ENCODE measurements at places on chromosomes 7 and 10. TPM values are rescaled to one million over a fixed set of nuclear protein-coding genes. Genes with fewer than 3 reads are reported as not detected.

Gene AFAP1L2
- 1.4 TPM for polyA plus RNA-seq

Gene KCNMA1
- 11.7 TPM for polyA plus RNA-seq

Gene CCT6A
- polyA plus RNA-seq: 163 TPM

Gene PRKRIP1
- polyA plus RNA-seq: 65.9 TPM

Gene CRTAC1
- 0.09 TPM for polyA plus RNA-seq

Gene PRLHR
- 2.7 TPM for polyA plus RNA-seq

Gene ITIH5
- polyA plus RNA-seq: 2.5 TPM

Gene CPED1
- 13.9 TPM for polyA plus RNA-seq

Gene LYZL2
- not detected for polyA plus RNA-seq

Gene ITPRID1
- not detected for polyA plus RNA-seq

Gene GRM3
- 1.9 TPM for polyA plus RNA-seq

GRCh38 chr7:1610013-1610677 lies 40.3 kb upstream of the PSMG3 start:
- H3K36me3 ChIP-seq: no peaks in the 10 kb centered on the region
- H3K27ac ChIP-seq: no peak overlapping the region
- no peak overlapping the region for H3K4me3 ChIP-seq
- no peak for DNase-seq
- H3K4me1 ChIP-seq: no peaks in the 10 kb centered on the region
- no peaks in the 10 kb centered on the region for H3K27me3 ChIP-seq

DNA sequence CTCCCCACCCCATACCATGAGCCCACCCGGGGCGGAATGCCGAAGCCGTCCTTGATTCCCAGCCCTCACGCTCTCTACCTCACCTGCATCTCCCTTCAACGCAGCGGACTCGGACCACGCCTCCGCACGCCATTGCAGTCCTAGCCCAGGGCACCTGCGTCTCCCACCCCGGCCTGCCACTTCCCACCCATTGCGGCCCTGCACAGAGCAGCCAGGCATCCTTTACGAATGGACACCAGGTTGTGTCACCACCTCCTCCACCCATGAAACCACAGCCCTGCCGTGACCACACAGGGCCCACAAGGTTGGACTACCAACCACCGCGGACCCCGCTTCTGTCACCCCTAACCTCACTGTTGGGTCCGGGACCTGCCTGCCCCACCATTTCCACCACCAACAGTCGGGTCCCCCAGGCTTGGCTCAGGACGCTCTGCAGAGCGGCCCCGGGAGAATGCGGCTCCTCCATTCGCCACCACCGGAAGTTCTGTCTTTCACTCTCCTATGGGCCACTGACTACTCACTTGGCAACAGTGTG lies 232.5 kb downstream of the MAD1L1 start:
- no peak overlapping the region for H3K27ac ChIP-seq
- peaks cover 6% of the 10 kb centered on the region for H3K4me1 ChIP-seq
- no peaks in the 10 kb centered on the region for H3K36me3 ChIP-seq
- no peak overlapping the region for H3K4me3 ChIP-seq

DNA sequence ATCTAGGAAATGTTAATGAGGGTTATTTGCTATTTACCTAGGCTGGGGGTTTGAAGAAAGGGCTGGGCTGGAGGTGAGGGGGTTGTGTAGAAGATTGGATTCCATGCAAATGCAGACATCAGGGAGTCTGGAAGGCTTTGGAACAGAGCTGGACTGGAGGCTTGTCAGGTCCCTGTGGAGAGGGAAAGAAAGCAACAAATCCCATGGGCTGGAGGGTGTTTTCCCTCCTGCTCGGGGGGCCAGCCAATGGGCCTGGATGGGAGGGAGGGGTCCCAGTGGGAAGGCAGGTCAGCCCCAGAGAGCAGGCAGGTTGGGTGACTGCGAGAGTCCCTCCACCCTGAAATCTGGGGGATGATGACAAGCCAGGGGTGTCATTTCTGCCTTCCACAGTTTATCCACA lies 431.8 kb downstream of the RPS24 start:
- no peaks in the 10 kb centered on the region for H3K27me3 ChIP-seq
- no peaks in the 10 kb centered on the region for H3K4me1 ChIP-seq
- H3K4me3 ChIP-seq: no peak overlapping the region
- DNase-seq: no peak

- DNase-seq: no peak
- no peaks in the 10 kb centered on the region for H3K36me3 ChIP-seq
- H3K4me3 ChIP-seq: no peak overlapping the region
- H3K27me3 ChIP-seq: no peaks in the 10 kb centered on the region
- peaks cover 18% of the 10 kb centered on the region for H3K4me1 ChIP-seq
Observed at GRCh38 chr7:150904011-150904909, 51.9 kb downstream of the AOC1 start.

GRCh38 chr10:81831060-81831459 lies 43.9 kb upstream of the NRG3 start:
- H3K4me1 ChIP-seq: no peaks in the 10 kb centered on the region
- H3K4me3 ChIP-seq: no peak overlapping the region
- H3K27ac ChIP-seq: no peak overlapping the region
- no peaks in the 10 kb centered on the region for H3K27me3 ChIP-seq

GRCh38 chr7:5711409-5711808 lies 70.1 kb downstream of the RNF216 start:
- DNase-seq: no peak
- H3K4me1 ChIP-seq: no peaks in the 10 kb centered on the region
- peaks cover 92% of the 10 kb centered on the region for H3K36me3 ChIP-seq
- H3K27me3 ChIP-seq: no peaks in the 10 kb centered on the region

GRCh38 chr7:4241304-4241612 lies 440.8 kb upstream of the FOXK1 start:
- no peak overlapping the region for H3K4me3 ChIP-seq
- no peak overlapping the region for H3K27ac ChIP-seq
- no peaks in the 10 kb centered on the region for H3K4me1 ChIP-seq

- no peak overlapping the region for H3K27ac ChIP-seq
- H3K4me1 ChIP-seq: no peaks in the 10 kb centered on the region
- no peak for DNase-seq
- peaks cover 16% of the 10 kb centered on the region for H3K27me3 ChIP-seq
- no peak overlapping the region for H3K4me3 ChIP-seq
Observed at GRCh38 chr10:122561212-122561611, 658 bp downstream of the DMBT1 start.

DNA sequence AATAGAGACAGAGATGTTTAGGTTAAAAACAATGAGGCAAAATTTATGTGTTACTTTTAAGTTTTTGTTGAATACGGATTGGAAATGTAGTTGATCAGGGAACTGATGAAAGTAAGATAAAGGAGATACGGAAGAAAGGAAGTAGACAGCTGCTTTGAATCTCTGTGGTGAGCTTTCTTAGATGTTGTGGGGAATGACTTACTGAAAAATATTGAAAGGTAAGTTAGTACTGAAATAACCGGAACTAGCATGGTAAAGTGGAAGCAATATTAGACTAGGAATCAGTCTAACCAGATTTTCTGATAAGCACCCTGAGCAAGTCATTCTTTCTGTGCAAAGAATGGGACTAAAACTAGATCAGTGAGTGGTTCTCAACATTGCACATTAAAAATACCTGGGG lies 34.8 kb downstream of the LUC7L2 start:
- no peak overlapping the region for H3K4me3 ChIP-seq
- peaks cover 24% of the 10 kb centered on the region for H3K4me1 ChIP-seq
- no peaks in the 10 kb centered on the region for H3K36me3 ChIP-seq
- H3K27ac ChIP-seq: no peak overlapping the region
- no peaks in the 10 kb centered on the region for H3K27me3 ChIP-seq

GRCh38 chr10:99304862-99305229 lies 24.3 kb upstream of the CNNM1 start:
- H3K27ac ChIP-seq: no peak overlapping the region
- H3K36me3 ChIP-seq: no peaks in the 10 kb centered on the region
- H3K4me3 ChIP-seq: no peak overlapping the region
- no peak for DNase-seq
- peaks cover 3% of the 10 kb centered on the region for H3K27me3 ChIP-seq
- no peaks in the 10 kb centered on the region for H3K4me1 ChIP-seq

GRCh38 chr10:114513381-114513792 lies 109.1 kb upstream of the AFAP1L2 start:
- no peak for DNase-seq
- peaks cover 21% of the 10 kb centered on the region for H3K4me1 ChIP-seq
- H3K36me3 ChIP-seq: no peaks in the 10 kb centered on the region
- H3K27ac ChIP-seq: no peak overlapping the region

GRCh38 chr10:31822616-31823318 lies 105.9 kb downstream of the ARHGAP12 start:
- H3K27ac ChIP-seq: no peak overlapping the region
- no peak overlapping the region for H3K4me3 ChIP-seq
- H3K4me1 ChIP-seq: no peaks in the 10 kb centered on the region

DNA sequence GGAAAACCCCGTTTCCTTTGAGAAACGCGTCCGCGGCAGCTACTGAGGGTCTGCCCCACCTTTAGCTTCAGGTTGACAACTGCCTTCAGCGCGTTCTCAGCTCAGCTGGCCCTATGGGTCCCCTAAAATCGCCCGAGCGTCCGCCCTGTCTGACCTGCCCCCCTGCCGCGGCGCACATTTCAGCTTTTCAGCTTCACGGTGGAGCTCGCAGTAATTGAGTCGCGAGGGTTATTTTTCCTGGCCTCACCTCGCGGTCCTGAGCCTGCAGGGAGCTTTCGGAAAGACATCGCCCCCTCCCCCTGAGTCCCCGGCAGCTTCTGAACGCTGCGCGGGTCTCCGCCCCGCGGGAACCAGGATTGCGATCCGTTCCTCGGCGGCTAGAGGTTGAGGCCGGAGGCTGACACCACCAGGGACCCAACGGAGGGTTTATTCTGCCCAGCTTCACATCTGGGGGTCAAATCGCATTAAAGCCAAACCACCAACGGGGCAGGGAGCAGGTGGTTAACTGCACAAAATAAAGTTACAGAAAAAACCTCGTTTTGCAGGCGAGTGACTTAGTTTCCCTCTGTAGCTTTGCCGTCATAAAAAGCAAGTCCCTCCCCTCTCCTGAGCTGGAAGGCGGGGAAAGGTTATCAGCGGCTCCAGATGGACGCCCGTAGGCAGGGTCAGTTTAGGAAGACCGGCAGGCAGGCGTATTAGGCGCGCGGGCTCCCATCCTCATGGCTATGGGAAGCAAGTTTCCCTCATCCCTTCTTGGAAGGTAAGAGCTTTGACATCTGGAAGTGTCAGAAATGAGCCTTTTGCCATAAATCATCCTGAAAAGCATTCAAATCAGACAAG lies 11.0 kb downstream of the TWIST1 start:
- no peak for DNase-seq
- H3K4me1 ChIP-seq: peaks cover 10% of the 10 kb centered on the region
- H3K36me3 ChIP-seq: no peaks in the 10 kb centered on the region
- H3K4me3 ChIP-seq: no peak overlapping the region

- H3K27ac ChIP-seq: no peak overlapping the region
- no peak for DNase-seq
- H3K27me3 ChIP-seq: no peaks in the 10 kb centered on the region
- no peaks in the 10 kb centered on the region for H3K4me1 ChIP-seq
- no peaks in the 10 kb centered on the region for H3K36me3 ChIP-seq
Observed at GRCh38 chr10:18497806-18498369, 153.5 kb downstream of the NSUN6 start.

DNA sequence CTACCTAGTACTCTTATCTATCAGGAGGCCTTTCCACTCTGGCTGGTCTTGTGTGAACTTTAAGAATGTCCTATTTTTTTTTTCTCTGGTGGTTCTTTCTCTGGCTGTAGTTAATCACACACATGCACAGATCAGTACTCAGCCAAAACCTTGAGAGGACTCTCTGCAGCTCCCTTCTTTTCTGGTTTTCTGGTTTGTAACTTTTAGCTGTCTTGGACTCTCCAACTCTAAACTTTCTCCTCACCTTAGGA lies 54.9 kb upstream of the HELLS start:
- H3K27ac ChIP-seq: no peak overlapping the region
- no peaks in the 10 kb centered on the region for H3K36me3 ChIP-seq

GRCh38 chr7:90850471-90850870 lies 254.3 kb downstream of the CDK14 start:
- H3K27me3 ChIP-seq: no peaks in the 10 kb centered on the region
- no peak overlapping the region for H3K27ac ChIP-seq
- DNase-seq: no peak
- no peaks in the 10 kb centered on the region for H3K36me3 ChIP-seq
- H3K4me1 ChIP-seq: no peaks in the 10 kb centered on the region

- no peaks in the 10 kb centered on the region for H3K4me1 ChIP-seq
- H3K36me3 ChIP-seq: no peaks in the 10 kb centered on the region
- H3K27me3 ChIP-seq: no peaks in the 10 kb centered on the region
- H3K4me3 ChIP-seq: no peak overlapping the region
- no peak overlapping the region for H3K27ac ChIP-seq
- no peak for DNase-seq
Observed at GRCh38 chr10:113316506-113316905, 236.3 kb upstream of the HABP2 start.

GRCh38 chr10:62377026-62377415 lies 2.9 kb downstream of the ZNF365 start:
- peaks cover 18% of the 10 kb centered on the region for H3K27me3 ChIP-seq
- no peak overlapping the region for H3K4me3 ChIP-seq
- no peak for DNase-seq
- no peaks in the 10 kb centered on the region for H3K4me1 ChIP-seq
- no peak overlapping the region for H3K27ac ChIP-seq
- H3K36me3 ChIP-seq: no peaks in the 10 kb centered on the region

- peaks cover 14% of the 10 kb centered on the region for H3K36me3 ChIP-seq
- H3K4me3 ChIP-seq: no peak overlapping the region
- no peak for DNase-seq
- peak overlapping the region; percentile 45 for H3K27ac ChIP-seq
- H3K27me3 ChIP-seq: no peaks in the 10 kb centered on the region
Observed at GRCh38 chr7:130493275-130493873, 1.5 kb downstream of the MEST start.

GRCh38 chr10:127579640-127580039 lies 30.5 kb downstream of the NPS start:
- no peaks in the 10 kb centered on the region for H3K4me1 ChIP-seq
- DNase-seq: no peak
- no peaks in the 10 kb centered on the region for H3K36me3 ChIP-seq
- no peak overlapping the region for H3K27ac ChIP-seq

DNA sequence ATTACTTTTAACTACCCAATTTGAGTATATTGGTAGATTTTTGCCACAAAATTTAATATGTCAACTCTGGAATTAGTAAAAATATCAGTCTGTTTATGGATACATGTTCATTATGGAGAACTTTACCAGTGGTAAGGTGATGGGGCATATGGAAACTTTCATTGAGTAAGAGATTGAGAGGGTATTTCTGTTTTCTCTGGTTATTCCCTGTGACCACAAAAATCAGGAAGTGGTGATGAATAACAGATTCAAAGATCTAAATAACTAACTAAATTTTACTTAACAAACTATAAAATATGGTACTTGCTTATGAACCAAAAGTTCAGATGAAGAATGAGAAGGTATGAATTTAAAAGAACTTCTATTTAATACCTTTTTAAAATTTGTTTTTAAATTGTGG lies 22.1 kb upstream of the STEAP4 start:
- no peak overlapping the region for H3K27ac ChIP-seq
- no peaks in the 10 kb centered on the region for H3K4me1 ChIP-seq
- no peak for DNase-seq
- H3K36me3 ChIP-seq: no peaks in the 10 kb centered on the region
- H3K4me3 ChIP-seq: no peak overlapping the region

- H3K4me3 ChIP-seq: no peak overlapping the region
- no peaks in the 10 kb centered on the region for H3K4me1 ChIP-seq
- H3K27me3 ChIP-seq: no peaks in the 10 kb centered on the region
- DNase-seq: peak; percentile 73
Observed at GRCh38 chr7:157253850-157254249, 83.0 kb upstream of the DNAJB6 start.

All from adrenal gland (tissue), 19 donors.